ENCODE measurements at places on chromosomes 1 and 21.

DNA sequence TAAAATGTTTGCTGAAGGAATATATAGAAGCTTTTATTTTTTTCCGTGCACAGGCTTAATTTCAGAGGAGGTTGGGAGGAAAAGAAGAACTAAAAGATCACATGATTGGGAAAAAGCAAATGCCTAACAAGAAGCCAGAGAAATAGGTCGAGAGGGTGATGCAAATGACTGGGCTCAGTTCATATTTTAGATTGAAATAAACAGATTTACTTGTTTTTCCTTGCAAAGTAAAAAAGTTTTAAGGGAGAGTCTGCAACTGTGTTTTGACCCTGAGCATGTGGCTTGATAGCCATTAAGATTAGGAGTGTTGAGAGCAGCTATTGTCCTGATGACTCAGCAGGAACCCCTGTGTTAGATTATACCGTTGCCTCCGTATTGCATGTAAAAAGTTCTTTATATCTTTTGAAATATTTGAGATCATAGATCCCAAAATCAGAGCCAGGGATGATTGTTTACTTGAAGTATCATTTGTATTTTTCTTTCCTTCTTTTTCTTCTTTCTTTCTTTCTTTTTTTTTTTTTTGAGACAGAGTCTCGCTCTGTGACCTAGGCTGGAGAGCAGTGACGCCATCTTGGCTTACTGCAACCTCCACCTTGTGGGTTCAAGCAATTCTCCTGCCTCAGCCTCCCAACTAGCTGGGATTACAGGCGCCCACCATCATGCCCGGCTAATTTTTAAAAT lies 20.2 kb downstream of the CLIC4 start:
- peak; percentile 53 for DNase-seq

- no peak for DNase-seq
These were observed 23.6 kb downstream of the VAMP4 start for GRCh38 chr1:171718216-171718615.

- no peak for DNase-seq
These were observed 24.9 kb upstream of the GLIS1 start for GRCh38 chr1:53763911-53764310.

- no peak for DNase-seq
These were observed 28.7 kb downstream of the IFI44 start for GRCh38 chr1:78678324-78678723.

DNA sequence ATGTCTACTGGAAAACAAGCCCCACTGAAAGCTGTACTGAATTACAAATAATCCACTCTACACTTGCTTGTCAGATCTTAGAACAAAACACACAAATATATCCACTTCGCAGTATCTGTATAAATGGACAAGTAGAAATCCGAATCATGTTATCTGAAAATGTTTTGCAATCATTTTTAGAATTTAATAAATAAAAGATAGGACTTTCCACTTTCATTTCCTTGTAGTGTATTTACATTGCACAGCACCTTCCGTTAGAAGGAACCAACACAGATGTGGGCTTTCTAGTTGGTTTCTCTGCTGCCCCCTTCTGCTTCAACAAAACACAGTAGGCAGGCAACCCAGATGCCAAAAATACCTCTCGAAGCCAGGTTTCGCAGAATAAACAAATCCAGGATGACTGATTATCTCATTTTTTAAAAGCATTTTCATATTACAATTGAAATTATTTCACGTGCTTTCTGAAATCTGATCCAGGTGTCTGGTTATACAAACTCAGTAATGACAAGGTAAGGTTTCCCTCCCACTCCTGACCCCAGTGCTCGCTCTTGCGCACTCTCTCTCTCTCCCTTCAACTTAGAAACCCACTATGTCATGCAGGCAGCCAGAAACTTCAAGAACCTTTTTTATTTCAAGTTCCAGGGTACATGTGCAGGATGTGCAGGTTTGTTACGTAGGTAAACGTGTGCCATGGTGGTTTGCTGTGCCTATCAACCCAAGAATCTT lies 389.9 kb downstream of the SMYD3 start:
- DNase-seq, result no peak

- DNase-seq, result no peak
These were observed 268.1 kb downstream of the GRIK1 start for GRCh38 chr21:29671728-29672127.

GRCh38 chr1:214857716-214858115 lies 224.8 kb upstream of the KCNK2 start:
- DNase-seq, result no peak

- DNase-seq, result no peak
These were observed 22.9 kb downstream of the CITED4 start for GRCh38 chr1:40838980-40839942.

- no peak for DNase-seq
These were observed 35.4 kb downstream of the RSPH1 start for GRCh38 chr21:42460391-42461184.

- no peak for DNase-seq
These were observed 31.9 kb downstream of the SYDE2 start for GRCh38 chr1:85168884-85169283.

DNA sequence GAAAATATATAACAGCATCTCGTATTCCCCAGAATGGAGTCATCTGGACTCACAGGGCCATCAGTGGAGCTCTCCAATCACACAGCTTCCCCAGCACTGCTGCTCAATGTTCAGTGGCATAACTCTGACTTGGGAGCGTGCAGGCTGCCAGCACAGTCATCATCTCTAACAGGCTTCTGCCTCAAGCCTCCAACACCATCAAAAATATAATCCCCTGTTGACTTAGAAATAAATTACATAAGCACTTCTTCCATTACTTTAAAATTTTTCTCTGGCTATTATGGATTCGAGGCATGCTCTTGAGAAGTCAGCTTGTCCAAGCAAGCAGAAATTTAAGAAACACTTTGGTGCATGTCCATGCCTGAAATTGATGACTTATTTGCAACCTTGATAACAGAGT lies 6.2 kb downstream of the DUSP23 start:
- no peak for DNase-seq

GRCh38 chr1:167467126-167467710 lies 51.1 kb downstream of the CD247 start:
- no peak for DNase-seq

DNA sequence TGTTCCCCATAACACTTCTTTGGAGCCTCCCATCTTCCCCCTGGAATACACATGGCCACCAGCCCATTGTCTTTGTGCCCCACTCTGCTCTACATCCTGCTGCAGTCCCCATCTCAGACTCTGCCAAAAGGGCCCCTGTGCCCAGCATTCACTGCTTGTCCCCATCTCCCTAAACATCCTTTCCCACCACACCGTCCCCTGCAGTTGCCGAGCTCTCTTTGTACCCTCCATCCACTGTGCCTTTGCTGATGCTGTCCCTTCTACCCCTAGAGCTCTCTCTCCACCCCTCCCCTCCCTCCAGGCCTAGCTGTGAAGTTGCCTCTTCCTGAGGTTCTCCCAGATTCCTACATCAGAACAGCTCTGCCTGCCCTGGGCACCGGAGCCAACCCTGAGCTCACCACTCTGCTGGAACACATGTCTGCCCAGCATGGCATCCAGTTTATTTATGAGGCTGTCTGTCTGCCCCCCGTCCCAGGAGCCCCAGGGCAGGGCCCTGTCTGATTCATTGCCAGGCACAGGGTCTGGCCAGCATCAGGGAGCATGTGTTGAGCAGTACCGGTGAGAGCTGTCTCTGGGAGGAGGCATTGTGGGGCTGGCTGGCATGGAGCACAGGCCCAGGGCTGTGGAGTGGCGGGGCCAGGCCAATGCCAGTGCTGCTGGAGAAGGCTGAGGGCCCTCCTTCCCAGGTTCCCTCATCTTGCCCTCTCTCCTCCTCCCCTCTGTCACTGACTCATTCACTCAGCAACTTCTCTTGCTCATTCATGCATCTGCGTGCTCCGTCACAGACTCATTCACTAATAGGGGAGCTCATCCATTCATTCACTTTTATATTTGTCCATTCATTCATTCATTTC lies 28.8 kb downstream of the EDN2 start:
- DNase-seq, result no peak

DNA sequence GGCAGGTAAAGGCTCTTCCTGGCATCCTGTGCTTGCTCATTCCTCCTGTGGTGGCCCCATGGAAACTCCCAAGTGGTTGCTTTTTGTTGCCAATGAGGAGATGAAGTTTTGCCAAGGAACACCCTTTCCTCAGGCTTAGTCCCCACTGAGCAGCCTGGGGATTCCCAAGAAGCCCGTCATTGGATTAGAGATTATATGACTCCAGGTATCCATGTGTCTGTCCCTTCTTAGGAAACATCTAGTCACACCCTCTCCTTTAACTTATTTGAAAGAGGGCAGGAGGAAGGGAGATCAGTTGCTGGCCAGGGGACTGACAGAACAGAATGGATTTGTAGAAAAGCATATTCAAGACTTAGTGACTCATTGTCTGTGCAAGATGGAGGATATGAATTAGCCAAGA lies 3.8 kb upstream of the LCE3A start:
- DNase-seq, result no peak

- no peak for DNase-seq
These were observed 116.8 kb upstream of the TMPRSS2 start for GRCh38 chr21:41624674-41625310.

DNA sequence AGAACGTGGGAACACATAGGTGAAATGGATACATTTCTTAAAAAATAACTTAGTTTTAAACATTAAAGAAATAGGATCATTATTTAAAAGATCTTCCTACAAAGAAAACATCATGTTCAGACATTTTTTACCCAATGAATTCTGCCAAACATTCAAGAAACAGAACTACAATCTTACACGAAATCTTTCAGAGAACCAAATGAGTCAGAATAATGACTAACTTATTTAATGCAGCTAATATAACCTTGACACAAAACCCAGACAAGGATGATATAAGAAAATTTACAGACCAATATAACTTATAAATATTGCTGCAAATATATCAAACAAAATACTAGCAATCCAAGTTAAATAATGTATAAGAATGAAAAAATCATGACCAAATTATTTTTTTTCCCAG lies 220.1 kb upstream of the KCNK2 start:
- no peak for DNase-seq

- no peak for DNase-seq
These were observed 37.9 kb downstream of the TGFB2 start for GRCh38 chr1:218383051-218383450.

- DNase-seq, result no peak
These were observed 68.0 kb downstream of the MEGF6 start for GRCh38 chr1:3543076-3544039.

DNA sequence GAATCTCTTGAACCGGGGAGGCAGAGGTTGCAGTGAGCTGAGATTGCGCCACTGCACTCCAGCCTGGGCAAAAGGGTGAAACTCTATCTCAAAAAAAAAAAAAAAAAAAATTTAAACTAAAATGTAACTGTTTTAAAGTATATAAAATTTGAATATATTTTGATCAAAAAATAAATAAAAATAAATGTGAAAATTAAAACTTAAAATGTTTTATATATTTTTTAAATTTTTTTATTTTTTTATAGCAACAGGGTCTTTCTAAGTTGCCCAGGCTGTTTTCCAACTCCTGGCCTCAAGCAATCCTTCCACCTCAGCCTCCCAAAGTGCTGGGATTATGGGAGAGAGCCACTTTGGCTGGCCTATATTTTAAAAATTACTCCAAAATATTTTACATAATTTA lies 15.2 kb upstream of the FAM76A start:
- DNase-seq, result no peak

- DNase-seq, result no peak
These were observed 544.8 kb upstream of the CAMK1G start for GRCh38 chr1:209038735-209039134.

DNA sequence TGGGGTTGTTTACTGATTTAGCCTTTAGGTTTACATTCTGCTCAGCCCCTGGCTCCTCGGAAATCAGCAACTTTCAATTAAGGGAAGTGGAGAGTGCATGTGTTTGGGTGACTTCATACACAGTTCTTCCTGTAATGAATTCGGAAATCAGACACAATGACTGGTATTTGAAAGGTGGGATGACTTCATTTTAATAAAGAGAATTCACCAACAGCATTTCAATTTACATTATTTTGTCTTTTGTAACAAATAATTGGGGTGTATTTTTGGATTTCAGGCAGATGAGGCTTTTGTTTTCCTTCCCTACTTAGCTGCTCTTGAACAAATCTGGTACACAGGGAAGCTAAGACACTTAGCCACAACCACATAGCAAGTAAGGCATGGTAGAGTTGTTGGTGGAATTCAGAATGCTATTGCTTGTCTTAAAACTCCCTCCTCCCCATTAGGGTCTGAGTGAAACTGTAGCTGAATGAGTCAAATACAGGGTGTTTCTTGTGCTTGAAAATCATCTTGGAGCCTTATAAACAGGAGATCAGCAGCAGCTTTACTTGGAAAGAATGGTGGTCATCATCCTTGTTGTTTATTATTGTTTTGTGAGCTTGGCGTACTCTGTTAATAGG lies 917 bp downstream of the STX12 start:
- peak; percentile 65 for DNase-seq

- no peak for DNase-seq
These were observed 83.1 kb upstream of the CSF3R start for GRCh38 chr1:36565576-36566501.

DNA sequence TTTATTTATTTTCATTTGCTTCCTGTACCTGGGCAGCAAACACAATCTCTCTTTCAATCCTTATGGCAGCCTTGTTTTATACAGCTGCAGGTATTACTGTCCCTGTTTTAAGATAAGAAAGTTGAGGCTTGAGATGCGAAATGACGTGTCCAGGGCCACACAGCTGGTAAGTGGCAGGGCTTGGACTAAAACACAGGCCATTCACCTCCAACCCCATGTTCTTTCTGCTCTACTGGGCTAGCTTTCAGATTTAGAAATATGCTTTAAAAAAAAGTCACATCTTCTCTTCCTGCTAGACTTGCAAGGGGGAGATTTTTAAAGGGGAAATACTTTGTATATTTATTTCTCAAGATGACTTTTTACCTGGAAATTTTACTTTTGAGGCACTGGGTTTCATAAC lies 62.8 kb downstream of the CNST start:
- DNase-seq, result no peak

DNA sequence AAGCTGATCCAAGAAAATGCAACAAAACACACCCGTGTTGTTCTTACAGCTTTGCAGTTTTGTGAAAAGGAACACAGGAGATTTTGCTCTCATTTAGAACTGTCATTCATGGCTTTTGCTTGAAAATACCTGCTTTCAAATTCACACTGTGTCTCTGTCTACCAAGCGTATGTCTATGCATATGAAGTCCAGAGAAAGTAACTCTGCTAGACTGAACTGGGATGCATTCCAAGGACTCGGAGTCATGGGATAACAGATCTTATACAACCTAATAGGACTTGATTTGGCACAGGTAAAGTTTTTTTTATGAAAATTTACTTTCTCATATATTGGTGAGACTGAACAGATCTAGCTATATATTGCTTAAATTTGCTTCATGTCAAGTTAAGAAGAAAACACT lies 102.4 kb downstream of the PTGER3 start:
- no peak for DNase-seq

GRCh38 chr1:59522925-59523505 lies 226.1 kb downstream of the FGGY start:
- DNase-seq, result no peak

Measured in kidney capillary endothelial cell (primary cell).